ENCODE measurements at places on chromosomes 16 and 17.
A peak's percentile ranks its signal among the peaks of the same experiment; 100 is the strongest.

DNA sequence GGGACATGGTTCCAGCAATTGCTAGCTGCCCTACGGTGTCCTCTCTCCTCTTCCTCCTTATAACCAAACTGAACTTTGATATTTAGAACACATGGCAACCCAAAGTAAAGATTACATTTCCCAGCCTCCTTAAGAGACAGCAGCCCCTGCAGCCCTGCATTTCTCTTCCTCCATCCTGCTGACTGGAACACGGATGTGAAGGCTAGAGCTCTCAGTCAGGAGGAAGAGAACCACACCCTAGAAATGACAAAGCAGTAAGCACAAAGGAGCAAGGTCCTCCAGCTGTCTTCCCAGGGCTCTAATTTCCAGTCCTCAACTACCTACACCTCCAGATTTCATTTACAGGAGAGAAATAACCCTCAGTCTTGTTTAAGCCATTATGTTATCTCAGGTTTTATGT is 10.9 kb downstream of the DYNC1LI2 start:
- peak; percentile 43 for DNase-seq

DNA sequence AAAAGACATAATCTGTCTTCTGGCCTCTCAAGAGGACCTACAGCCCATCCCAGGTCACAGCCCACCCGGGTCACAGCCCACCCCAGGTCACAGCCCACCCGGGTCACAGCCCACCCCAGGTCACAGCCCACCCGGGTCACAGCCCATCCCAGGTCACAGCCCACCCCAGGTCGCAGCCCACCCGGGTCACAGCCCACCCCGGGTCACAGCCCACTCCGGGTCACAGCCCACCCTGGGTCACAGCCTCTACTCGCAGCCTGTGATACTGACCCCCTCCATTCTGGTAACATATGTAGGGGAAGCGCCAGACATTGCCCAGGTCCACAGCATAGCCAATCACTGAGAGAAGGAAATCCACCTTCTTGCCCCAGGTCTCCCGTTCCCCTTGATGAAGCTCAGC is 14.2 kb downstream of the SLC6A4 start:
- DNase-seq: no peak

GRCh38 chr16:5416013-5416412 is 318.4 kb upstream of the EEF2KMT start:
- no peak for DNase-seq

DNA sequence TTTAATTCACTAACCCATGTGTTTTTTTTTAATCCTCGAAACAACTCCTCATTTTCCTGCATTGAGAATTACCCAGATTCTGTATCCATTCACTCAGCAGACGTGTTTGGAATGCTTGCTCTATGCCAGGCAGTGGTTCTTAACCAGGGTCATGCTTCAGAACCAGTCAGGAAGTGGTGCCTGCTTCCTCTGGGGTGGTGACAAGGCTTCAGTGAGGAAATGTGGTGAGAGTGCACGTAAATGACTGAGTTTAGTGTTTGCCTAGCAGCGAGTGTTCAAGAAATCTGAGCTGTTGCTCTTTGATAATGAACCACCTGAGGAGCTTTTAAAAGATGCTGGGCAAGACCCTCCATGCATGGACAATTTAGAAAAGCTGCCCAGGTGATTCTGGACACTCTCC is 9.9 kb downstream of the ZFP90 start:
- DNase-seq: no peak

GRCh38 chr17:75557075-75557851 is 30.3 kb upstream of the MYO15B start:
- DNase-seq: peak; percentile 95

DNA sequence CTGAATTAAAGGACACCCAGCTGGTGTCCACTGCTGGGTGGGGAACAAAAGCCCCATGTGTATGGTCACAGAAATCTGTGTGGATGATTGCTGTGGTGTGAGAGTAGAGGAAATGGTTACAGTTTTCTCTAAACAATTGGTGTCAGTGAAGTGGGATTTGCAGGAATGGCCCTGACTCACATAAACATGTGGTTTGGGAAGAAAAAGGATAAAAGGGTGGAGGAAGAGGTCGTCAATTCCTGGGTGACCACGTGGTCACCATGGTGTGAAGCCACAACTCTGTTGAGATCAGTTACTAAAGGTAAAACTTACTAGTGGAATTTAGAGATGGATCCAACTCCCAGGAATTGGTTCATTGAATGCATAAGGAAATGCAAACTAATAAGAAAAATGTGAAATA is 3.6 kb upstream of the TUBG2 start:
- peak; percentile 75 for DNase-seq

DNA sequence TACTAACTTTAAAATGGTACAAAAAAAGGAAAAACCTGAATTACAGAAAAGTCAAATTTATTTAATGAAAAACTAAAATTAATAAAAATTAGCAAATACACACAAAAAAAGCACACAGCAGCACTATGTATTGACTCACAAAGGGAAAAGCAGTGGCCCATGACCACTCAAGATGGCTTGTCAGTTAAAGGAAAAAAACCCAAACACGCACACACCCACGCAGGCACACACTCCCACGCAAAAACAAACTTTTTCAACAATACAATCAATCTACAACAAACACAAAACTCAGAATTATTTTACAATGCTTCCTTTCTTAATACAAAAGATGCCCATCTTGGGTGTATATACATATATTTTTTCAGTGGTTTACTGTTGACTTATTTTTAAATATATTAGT is 24.2 kb downstream of the SIAH1 start:
- DNase-seq: peak; percentile 19

DNA sequence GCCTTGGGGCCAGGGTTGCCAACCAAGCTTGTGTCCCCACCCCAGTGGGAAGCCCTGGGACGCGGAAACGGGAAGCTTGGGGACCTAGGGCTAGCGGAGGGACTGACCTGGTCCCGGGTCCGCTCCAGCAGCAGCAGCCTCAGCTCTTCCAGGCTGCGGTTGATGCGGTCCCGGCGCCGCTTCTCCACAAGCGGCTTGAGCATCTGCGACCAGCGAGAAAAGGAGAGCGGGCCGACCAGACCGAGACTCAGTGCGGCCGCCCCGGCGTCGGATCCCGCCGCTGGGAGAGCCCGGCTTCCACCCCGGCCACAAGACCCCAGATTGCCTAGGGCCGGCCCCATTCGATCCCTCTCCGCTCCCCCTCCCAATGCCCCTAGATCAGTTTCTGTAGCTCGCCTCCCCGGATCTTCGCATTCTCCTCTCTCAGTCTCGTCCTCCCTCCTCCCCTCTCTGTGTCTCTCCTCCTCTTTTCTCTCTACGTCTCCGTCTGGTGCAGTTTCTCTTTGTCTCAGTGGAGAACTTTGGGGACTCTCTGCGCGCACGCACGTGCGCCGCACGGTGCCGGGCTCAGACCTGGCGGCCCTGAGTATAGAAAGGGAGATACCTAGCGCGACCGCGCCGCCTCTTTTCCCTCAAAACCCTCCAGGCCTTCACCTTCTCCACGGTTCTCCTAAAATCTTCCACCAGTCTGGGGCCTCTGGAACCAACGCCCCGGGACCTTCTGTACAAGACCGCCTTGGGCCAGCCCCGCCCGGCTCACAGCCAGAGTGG is 797 bp downstream of the HES7 start:
- peak; percentile 10 for DNase-seq

- DNase-seq: peak; percentile 57
Measured at GRCh38 chr17:56121191-56122051, 31.9 kb upstream of the ANKFN1 start.

- no peak for DNase-seq
Measured at GRCh38 chr17:1724869-1725641, 551 bp downstream of the WDR81 start.

GRCh38 chr16:86107215-86107825 is 208.4 kb downstream of the IRF8 start:
- DNase-seq: no peak

- no peak for DNase-seq
Measured at GRCh38 chr17:83119987-83120864, 40.8 kb downstream of the METRNL start.

- no peak for DNase-seq
Measured at GRCh38 chr17:81310949-81311550, 15.9 kb upstream of the SLC38A10 start.

DNA sequence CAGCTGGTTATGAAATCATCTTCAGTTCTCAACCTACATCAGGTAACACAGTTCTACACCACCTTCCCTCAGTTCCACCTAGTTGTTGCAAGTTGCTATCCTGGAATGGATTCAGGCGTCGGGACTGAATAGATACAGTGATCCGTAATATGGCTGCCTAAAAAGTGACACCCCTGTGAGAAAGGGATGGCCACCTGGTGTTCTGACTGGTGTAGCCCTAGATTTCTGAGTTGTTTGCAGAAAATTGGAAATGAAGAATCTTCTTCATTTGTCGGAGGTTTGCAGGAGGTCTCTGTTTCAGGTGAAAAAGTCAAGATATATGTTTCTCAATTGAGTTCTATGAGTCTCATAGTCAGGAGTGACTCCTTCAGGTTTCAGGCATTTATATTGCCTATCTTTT is 225.8 kb upstream of the ELAC2 start:
- no peak for DNase-seq

DNA sequence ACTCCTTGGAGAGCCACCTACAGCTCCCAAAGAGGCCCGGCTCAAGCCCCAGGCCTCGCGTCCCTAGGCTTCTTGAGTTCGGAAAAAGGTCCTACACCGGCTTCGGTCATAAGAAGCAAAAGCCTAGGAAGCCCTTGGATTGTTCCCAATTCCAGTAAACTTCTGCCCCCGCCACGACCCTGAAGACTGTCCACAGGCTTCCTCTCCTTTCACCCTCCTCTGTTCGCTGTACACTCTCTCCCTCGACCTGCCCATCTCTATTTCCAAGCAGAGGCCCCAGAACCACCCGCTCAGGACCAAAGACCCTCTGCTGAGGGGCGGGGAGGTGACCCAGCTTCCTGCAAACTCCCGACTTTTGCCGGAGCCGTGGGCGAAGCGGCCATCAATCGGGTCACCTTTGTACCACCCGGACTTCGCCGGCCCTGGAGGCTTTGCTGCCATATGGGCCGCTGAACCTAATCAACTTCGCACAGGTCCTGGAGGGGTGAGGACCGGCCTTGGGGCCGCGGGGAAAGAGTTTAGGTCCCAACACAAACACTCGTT is 2.7 kb downstream of the HOXB2 start:
- DNase-seq: peak; percentile 51

GRCh38 chr17:51132964-51133319 is 12.3 kb upstream of the SPAG9 start:
- peak; percentile 59 for DNase-seq

- DNase-seq: no peak
Measured at GRCh38 chr17:28906276-28906675, 3.4 kb upstream of the DHRS13 start.

GRCh38 chr16:23088018-23088417 is 61.2 kb downstream of the USP31 start:
- no peak for DNase-seq

- DNase-seq: peak; percentile 32
Measured at GRCh38 chr16:49575346-49576172, 202.0 kb downstream of the C16orf78 start.

DNA sequence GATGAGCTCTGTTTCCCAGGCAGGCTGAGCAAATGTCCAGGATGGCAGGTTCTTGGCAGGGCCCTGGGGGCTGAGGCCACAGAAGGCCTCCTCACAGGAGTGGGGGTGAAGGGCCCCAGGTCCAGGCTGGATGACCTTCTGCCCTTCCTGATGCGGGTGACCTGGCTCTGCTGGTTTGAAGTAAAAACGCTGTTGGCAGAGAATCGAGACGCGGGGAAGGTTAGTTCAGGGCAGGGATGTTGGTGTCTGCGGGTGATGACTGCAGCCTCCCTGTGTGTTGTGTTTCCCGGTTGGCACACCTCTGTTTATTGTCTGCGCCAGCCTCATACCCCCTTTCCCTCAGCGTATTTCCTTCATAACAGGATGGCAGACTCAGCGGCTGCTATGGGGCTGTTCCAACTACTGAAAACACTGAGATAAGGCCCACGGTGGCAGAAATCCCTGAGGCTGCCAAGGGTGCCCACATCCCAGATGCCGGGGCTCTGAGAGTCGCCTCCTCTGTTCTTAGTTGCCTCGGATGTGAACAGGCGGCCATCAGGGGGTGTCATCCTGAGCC is 104.6 kb downstream of the METRNL start:
- no peak for DNase-seq

- DNase-seq: no peak
Measured at GRCh38 chr16:79328402-79329165, 272.0 kb downstream of the MAF start.

- peak; percentile 46 for DNase-seq
Measured at GRCh38 chr17:42618442-42619150, 9.1 kb downstream of the TUBG1 start.

DNA sequence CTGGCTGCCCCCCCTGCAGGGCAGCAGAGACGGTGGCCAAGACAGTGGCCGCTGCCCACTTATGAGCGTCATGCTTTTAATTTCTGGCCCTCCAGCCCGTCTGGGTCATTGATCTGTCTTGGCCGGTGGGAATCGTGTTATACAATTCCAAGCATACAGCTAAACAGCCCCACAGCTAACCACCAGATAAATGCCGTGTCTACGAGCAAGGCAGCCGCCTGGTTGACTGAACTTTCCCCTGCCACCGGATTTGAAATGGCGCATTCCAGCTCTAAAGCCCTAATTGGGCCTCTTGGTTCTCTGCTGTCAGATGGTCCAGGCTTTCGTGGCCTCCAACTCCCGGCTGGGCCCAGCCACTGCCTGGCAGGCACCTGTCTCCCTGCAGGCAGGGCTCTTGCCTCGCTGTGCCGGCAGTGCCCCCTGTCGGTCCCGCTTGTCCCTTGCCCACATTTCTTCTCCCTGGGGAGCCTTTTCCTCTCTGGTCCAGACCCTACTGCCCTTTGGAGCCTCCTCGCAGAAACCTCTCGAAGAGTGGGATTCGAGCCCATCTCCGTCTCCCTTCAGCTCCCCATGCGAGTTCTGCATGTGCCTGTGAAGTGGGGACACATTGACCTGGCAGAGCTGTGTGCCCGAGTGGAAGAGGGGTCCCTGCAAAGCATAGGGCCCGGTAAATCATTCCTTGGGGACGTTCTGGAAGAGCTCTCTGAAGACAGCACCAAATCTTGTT is 1.8 kb upstream of the RBFOX3 start:
- peak; percentile 73 for DNase-seq

GRCh38 chr17:1375615-1376014 is 24.4 kb downstream of the YWHAE start:
- DNase-seq: no peak

GRCh38 chr17:69066482-69066881 is 5.8 kb upstream of the ABCA9 start:
- DNase-seq: no peak

DNA sequence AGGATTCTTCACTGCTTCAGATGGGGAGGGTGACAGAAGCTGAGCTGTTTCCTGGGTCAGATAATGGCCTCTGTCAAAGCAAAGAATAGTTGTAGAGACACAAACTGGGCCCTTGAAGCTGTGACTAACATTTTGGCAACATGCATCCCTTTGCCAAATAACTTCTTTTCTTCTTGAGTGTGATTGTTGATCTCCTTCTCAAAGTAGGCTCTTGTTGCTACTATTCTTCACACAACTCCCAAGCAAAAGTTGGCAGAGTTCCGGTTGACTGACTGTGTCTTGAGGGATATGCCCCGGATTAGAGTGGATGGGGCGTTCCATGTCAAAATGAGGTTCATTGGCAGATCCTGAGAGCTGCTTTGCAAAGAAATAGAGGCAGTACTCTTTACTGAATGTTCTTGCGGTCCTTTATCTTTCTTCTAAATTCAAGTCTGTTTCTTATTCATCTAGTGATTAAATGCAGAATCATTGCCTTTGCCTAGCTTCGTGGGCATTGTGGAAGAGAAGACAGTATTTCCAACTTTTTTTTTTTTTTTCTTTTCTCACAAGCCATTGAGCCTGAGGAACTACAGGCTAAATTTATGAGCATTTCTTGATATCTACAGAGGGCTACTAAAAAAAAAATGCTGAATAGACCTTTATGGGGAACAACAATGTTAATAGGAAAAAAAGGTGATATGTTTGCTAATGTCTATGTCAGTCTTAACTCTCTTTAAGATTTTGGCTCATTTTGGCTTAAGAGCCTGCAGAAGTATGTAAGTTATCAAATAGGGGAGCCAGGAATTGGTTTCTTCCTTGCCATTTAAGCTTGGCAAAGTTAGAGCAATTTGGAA is 5.8 kb downstream of the WIPF2 start:
- peak; percentile 21 for DNase-seq
